NB4 (cell line): ENCODE measurements at places on chromosomes 2 and 18.

GRCh38 chr2:105734762-105735538, 9.8 kb upstream of the NCK2 start:
- no peak for DNase-seq

- no peak for DNase-seq
Observed at GRCh38 chr2:50863218-50863617, 168.7 kb downstream of the NRXN1 start.

DNA sequence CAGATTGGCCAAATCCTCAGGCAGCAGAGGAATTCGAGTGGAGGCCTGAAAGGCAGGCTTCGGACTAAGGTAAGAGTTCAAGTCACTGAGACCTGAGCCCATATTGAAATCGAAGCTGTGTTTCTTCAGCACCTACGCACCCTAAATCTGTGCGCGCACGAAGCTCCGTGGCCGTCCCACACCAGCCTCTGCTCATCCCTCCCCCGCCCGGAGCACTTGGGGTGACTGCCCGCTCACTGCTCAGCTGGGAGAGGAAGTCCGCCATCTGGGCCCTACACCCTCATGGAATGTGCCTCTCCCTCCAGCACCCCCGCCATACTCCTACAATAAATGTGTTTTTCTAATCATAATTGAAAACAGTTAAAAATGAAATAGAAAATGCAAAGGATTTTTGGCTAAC, 734.5 kb downstream of the GALR1 start:
- no peak for DNase-seq

- DNase-seq: no peak
Observed at GRCh38 chr2:7742301-7742700, 825.1 kb downstream of the RNF144A start.

- no peak for DNase-seq
Observed at GRCh38 chr2:77954931-77955330, 432.8 kb upstream of the LRRTM4 start.

- DNase-seq: no peak
Observed at GRCh38 chr2:176614930-176615329, 345.7 kb downstream of the MTX2 start.

GRCh38 chr18:31429623-31430022, 17.9 kb upstream of the DSG3 start:
- DNase-seq: no peak

DNA sequence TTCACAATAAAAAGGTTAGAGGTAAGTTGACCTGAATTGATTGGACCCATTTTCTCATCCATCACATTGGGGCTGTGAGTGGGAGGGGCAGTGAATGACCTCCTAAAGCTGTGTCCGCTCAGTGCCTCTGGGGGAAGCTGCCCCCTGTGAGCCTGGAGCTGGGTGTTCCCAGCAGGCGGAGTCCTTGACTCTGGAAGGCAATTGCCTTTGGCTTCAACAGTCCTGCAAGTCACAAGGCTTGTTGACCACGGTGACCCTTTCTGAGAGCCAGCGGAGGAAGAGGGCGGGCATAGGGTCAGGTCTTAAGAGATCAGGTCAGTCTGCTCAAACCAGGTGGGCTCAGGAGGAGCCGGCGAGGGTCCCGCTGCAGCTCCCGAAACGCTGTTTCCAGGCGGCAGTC, 1.1 kb upstream of the CIDEA start:
- no peak for DNase-seq

GRCh38 chr2:9258501-9258900, 51.9 kb downstream of the ASAP2 start:
- DNase-seq: peak; percentile 90

GRCh38 chr2:240911641-240912265, 5.6 kb downstream of the CROCC2 start:
- DNase-seq: no peak

DNA sequence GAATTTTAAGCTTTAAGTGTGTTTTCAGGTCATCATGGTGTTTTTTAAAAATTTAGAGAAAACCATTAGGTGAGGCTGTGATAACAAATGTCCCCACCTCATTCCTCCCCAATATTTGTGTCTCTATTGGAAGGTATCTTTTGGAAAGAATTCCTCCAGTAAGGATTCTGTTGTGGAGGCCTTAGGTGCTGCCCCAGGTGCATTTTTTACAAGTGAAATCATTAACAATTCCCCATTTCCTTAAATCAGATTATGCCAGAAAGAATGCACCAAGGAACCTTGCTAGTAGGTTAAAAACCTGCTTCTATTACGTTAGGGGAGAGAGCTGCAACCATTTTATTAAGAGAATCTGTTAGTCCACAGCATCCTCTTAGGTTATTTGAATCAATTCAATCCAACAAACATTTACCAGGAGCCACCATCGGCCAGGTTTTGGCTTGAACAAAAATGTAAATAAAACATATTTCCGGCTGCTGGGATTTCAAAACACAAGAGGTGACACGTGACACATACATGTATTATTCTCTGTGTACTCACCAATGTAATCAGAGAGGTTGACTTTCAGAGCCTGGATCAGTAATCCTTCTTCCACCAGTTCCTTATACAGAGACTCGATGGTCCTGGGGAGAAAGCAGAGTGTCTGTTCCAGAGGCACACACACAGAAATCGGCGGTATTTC, 112.5 kb upstream of the ASB18 start:
- no peak for DNase-seq

DNA sequence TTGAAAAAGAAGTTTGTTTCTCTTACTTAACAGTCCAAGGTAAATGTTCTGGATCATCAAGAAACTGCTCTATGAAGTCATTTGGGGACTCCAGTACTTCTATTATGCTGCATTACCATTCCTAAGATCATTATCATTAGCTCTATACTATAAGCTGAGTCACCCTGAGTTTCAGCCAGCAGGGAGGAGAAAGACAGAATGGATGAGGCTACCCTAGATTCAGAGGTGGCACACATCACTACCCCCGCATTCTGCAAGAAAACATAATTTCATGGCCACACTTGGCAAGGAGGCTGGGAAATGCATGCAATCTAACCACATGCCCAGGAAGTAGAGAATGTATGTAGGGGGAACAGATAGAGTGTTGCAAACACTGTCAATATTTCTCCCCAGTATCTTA, 16.6 kb upstream of the LNPK start:
- peak; percentile 48 for DNase-seq

DNA sequence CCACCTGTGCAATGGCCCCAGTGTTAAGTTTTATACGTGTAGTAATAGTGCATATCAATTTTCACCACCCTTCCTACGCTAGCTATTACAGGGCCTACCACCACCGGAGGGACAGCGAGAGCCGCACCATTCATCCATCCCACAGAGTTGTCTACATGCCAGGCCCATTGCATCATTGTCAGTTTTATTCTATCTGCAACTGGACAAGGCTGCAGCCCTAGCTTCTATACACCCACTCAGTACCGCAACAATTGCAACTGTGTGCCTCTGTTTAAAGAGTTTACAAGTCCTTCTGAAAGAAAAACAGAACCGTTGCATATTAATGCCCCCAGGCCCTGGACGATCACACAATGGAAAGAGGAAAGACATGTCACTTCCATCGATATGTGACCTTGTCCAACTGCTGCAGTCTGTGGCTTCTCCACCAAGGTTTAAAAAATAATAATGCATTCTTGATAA, 58.6 kb downstream of the ZEB2 start:
- DNase-seq: peak; percentile 44

- DNase-seq: no peak
Observed at GRCh38 chr2:66170744-66171330, 264.1 kb upstream of the MEIS1 start.

GRCh38 chr2:224837066-224837465, 120.9 kb upstream of the CCDC195 start:
- DNase-seq: no peak
